ENCODE measurements at places on chromosomes 11 and 22. TPM values are rescaled to one million over a fixed set of nuclear protein-coding genes. Genes with fewer than 3 reads are reported as not detected.

GRCh38 chr11:88337987-88338668 is 592 bp upstream of the CTSC start:
- no peaks in the 10 kb centered on the region for H3K36me3 ChIP-seq
- peak overlapping the region; percentile 64 for H3K27ac ChIP-seq
- H3K4me1 ChIP-seq = peaks cover 3% of the 10 kb centered on the region
- peak overlapping the region; percentile 73 for H3K4me3 ChIP-seq
- DNase-seq = peak; percentile 32

GRCh38 chr11:86287468-86287796 is 14.6 kb upstream of the HIKESHI start:
- DNase-seq = no peak
- H3K36me3 ChIP-seq = peaks cover 10% of the 10 kb centered on the region
- H3K27ac ChIP-seq = no peak overlapping the region

GRCh38 chr22:21889251-21889990 is 22.0 kb upstream of the MAPK1 start:
- no peak overlapping the region for H3K27ac ChIP-seq
- no peaks in the 10 kb centered on the region for H3K36me3 ChIP-seq
- H3K4me3 ChIP-seq = no peak overlapping the region
- no peak for DNase-seq
- H3K27me3 ChIP-seq = no peaks in the 10 kb centered on the region
- H3K4me1 ChIP-seq = no peaks in the 10 kb centered on the region

The MUC6 gene
- 0.19 TPM for total RNA-seq

GRCh38 chr11:62603072-62603408 is 1.4 kb upstream of the MTA2 start:
- peaks cover 15% of the 10 kb centered on the region for H3K4me1 ChIP-seq
- no peak overlapping the region for H3K27ac ChIP-seq
- no peak for DNase-seq
- peaks cover 37% of the 10 kb centered on the region for H3K36me3 ChIP-seq
- H3K4me3 ChIP-seq = peak overlapping the region; percentile 100

DNA sequence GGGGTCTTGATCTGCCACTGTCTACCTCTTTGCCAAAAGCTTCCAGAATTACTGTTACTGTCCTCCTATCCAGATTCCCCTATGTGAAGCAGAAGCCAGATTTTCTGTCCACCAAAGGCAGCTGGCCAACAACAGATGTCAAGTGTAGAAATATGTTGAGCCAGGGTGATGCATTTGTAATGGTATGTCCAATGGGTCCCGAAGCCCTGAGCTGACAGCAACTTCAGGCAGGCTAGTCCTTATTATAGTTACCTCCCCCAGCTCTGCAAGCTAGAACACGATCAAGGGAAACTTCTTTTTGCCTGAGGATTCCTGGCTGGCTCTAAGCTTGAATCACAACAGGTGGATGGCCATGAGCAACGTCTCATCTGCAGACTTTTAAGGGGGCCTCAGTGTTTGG is 10.2 kb downstream of the PAMR1 start:
- peaks cover 3% of the 10 kb centered on the region for H3K4me1 ChIP-seq
- no peaks in the 10 kb centered on the region for H3K36me3 ChIP-seq
- no peak overlapping the region for H3K27ac ChIP-seq
- DNase-seq = peak; percentile 9
- H3K27me3 ChIP-seq = no peaks in the 10 kb centered on the region
- no peak overlapping the region for H3K4me3 ChIP-seq

The OR51G2 gene
- total RNA-seq = not detected

DNA sequence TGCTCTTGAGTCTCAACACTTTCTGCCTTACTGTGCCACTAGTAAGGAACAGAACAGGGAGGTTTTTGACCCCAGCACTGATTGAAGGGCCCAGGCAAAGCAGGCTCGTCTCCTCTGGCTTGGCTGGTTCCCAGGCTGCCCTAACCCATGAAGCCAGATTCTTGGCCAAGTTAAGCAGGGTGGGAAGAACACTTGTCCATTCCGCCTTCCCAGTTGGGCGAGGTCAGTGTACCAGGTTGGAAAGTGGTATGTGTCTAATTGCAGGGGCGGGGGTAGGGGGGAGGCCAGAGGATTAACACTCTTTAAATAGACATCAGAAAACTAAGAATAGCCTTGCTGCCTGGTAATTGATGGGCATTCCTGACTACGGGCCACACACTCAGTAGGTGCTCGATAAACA is 14.4 kb downstream of the TIMP3 start:
- no peak for DNase-seq
- H3K4me1 ChIP-seq = peaks cover 9% of the 10 kb centered on the region
- no peaks in the 10 kb centered on the region for H3K27me3 ChIP-seq
- H3K4me3 ChIP-seq = no peak overlapping the region
- H3K36me3 ChIP-seq = no peaks in the 10 kb centered on the region
- H3K27ac ChIP-seq = no peak overlapping the region

The KRTAP5-11 gene
- not detected for total RNA-seq
